ENCODE measurements at places on chromosomes 16 and 17.

GRCh38 chr16:14186795-14187221, 115.7 kb downstream of the MRTFB start:
- DNase-seq = no peak

DNA sequence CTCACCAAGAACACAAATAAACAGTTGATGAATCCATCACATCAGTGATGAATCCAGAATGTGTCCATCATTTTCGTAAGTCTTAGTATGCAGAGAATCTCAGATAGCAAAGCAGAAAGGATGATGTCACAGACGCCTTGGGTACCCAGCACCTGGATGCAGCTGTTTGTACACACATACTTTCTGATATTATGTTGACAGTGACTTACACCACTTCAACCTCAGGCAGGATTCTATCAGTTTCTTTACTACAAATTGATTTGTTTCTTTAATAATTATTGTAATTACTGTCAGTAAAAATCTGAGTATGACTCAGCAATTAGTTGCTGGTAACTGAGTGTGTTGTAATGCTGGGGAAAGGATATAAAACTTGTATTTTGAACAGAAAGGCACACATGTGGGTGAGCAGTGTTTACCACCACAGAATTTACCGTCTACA, 159.8 kb downstream of the RPTOR start:
- no peak for DNase-seq

GRCh38 chr17:9218911-9219310, 197.6 kb downstream of the NTN1 start:
- no peak for DNase-seq

- DNase-seq = no peak
These were observed 217.4 kb upstream of the TNRC6C start for GRCh38 chr17:77741109-77741508.

GRCh38 chr16:1155353-1156054, 2.6 kb downstream of the CACNA1H start:
- DNase-seq = no peak

- DNase-seq = no peak
These were observed 61.4 kb downstream of the TMEM100 start for GRCh38 chr17:55661256-55661758.

DNA sequence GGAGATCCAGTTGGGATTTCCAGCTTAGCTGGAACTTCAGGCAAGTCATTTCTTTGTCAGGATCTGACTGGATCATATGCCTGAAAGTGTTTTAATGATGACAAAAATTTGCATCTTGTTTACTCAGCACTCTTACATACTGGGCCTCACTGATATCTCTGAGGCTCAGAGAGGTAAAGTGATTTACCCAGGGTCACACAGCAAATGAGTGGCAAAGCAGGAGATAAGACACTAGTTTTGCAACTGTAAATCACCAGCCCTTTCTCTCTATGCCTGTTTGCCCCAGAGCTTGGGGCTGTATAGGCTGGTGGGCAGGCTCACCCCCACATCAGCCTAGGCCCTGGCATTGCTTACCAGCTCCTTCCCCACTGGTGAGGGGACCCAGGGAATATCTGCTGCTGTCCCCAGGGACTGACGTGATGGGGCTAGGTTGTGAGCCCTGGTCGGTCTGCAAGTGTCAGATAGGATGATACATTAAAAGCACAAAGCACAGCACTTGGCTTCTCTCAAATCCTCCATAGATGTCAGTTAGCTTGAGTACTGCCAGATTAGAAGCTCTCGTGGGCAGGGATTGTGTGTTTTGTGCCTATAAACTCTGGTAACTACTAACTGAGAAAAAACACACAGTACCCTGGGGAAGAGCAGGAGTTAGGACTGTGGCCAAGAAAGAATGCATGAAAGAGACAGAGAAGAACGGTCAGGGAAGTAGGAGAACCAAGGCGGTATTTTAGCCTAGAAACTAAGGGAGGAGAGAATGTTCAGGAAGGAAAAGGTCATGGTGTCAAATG, 165.4 kb downstream of the COPRS start:
- DNase-seq = no peak

DNA sequence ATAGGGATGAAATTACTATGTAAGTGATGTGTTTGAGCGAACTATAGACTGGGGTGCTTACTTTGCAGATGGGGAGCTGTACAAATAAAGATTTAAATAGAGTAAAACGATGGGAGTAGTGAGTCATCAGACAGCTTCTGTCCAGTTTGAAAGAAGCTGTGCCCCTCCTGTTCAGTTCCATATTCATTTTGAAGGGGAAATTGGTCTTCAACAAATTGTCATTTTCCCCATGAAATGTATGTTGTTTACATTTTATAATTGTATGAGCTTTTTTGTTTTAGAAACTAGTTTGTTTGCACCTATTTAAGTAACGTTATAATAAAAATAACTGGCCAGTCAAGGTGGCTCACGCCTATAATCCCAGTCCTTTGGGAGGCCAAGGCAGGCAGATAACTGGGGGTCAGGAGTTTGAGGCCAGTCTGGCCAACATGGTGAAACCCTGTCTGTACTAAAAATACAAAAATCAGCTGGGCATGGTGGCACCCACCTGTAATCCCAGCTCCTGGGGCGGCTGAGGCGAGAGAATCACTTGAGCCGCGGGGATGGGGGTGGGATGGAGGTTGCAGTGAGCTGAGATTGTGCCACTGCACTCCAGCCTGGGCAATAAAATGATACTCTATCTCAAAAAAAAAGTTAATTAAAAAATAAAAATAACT, 20.2 kb downstream of the SEC14L1 start:
- no peak for DNase-seq

GRCh38 chr17:56257075-56257474, 103.8 kb downstream of the ANKFN1 start:
- no peak for DNase-seq

- no peak for DNase-seq
These were observed 794 bp downstream of the PDE6G start for GRCh38 chr17:81655378-81656117.

DNA sequence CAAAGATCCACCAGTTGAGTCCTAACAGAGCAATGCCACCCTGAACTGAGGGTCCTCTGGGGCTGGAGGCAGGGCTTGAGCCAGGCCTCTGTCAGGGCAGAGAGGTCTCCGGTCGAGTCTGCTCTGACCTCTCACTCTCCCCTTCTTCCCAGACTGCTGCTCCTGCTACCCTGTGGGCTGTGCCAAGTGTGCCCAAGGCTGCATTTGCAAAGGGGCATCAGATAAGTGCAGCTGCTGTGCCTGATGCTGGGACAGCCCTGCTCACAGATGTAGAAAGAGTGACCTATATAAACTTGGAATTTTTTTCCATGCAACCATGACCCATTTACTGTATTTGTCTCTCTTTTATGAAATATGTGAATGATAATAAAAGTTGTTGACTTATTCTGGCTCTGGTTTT, 2.4 kb upstream of the MT1B start:
- DNase-seq = no peak
